Stimulated activated CD8-positive, alpha-beta memory T cell treated with anti-CD3 and anti-CD28 coated beads, Interleukin-4, amount 100 ng/mL, for 4 hours (primary cell): ENCODE measurements at places on chromosomes 3 and 15.

DNA sequence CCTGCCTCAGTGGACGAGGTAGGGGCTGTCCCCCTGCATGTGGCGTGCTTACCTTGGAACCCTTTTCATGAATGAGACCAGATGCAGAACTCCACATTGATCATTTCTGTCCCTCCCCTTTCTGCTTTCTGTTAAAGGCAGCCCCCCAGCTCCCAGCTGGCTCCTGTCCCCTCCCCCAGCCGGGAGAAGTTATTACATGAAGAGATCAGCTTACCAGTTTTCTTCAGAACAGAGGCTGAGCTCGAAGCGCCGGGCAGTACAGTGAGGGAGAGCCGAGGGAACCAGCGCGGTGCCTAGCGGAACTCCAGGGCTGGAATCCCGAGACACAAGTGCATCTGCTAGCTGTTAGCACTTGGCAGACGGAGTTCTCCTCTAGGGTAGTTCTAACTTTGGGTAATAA lies 263.3 kb upstream of the NR2E3 start:
- no peak for DNase-seq

GRCh38 chr3:186492385-186492984 lies 51.7 kb downstream of the CRYGS start:
- no peak for DNase-seq

- no peak for DNase-seq
These were observed 194.0 kb downstream of the ITPR1 start for GRCh38 chr3:4687167-4687566.

DNA sequence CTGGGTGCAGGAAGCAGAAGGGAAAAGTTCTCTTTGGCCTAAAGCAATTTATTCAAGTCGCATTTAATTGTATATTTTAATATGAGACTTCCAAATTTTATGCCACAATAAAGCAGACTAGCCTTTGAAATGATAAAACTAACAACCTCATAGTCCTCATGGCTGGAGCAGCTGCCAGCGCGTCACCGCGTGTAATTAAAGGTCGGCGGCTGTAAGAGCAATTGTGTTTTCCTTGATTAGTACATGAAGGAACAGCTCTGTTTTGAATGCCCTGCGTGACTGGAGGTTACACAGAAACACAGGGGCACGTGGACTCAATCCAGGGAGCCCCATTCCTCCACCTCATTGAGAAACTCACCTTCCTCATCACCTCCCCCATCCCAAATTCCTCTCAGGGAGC lies 10.1 kb upstream of the LRRC15 start:
- DNase-seq = no peak

DNA sequence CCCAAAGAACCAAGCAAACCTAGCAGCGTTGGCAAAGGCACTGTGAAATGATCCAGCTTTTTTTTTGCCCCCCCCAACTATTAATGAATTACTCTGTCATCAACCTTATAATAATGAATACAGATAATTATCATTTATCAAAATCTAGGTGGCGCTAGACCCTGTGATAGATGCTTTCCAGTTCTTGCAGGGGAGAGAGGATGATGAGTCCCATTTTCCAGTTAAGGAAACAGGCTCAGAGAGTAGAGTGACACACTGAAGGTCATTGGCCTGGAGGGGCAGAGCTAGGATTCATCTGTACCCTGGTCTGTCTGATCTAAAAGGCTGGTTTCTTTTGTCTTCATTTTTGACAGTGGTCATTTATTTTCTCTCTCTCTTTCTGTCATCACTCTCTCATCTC lies 5.0 kb downstream of the ACOX2 start:
- DNase-seq = no peak

GRCh38 chr3:156693166-156693565 lies 18.8 kb downstream of the TIPARP start:
- no peak for DNase-seq

- no peak for DNase-seq
These were observed 55.6 kb upstream of the CGNL1 start for GRCh38 chr15:57320631-57321220.

- DNase-seq = no peak
These were observed 55.3 kb downstream of the FAM43A start for GRCh38 chr3:194740859-194741491.

DNA sequence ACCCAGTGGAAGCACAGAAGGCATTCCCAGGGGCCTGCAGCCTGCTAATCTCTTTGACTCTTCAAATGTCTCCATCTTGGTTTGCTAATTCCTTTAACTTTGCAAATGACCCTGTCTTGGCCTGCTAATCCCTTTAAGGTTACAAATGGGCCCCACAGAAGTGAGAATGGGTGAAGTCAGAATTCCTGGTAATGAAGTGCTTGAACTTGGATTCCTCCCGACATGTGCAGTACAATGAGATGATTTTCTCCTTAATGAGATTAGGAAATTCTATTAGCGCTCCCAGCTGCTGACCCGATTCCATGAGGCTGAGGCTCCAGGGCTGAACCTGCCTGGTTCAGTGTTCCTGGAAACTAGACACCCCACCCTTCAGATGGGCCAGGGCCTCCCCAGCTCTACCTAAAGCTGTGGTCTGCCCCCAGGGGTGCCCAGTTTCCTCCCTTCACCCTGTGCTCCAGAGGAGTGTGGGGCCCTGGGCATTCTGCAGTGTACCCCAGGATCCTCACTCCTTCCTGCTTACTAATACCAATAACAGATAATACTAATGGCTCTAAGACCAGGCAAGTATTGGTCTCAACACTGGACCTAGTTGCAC lies 47.4 kb downstream of the SCN5A start:
- no peak for DNase-seq

DNA sequence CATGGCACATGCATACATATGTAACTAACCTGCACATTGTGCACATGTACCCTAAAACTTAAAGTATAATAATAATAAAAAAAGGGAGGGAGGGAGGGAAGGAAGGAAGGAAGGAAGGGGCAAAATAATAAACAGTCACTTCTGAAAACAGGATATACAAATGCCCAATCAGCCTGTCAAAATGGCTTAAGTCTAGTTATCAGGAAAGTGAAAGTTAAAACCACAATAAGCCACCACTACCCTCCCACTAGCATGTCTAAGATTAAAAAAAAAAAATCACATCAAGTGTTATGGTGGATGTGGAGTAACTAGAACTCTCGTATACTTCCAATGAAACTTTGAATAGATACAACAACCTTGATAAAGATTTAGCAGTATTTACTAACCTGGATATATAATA lies 145.6 kb upstream of the GMNC start:
- DNase-seq = no peak

- no peak for DNase-seq
These were observed 471.8 kb downstream of the MFSD1 start for GRCh38 chr3:159273608-159274007.

- no peak for DNase-seq
These were observed 35.2 kb downstream of the ZNF710 start for GRCh38 chr15:90036343-90036742.

DNA sequence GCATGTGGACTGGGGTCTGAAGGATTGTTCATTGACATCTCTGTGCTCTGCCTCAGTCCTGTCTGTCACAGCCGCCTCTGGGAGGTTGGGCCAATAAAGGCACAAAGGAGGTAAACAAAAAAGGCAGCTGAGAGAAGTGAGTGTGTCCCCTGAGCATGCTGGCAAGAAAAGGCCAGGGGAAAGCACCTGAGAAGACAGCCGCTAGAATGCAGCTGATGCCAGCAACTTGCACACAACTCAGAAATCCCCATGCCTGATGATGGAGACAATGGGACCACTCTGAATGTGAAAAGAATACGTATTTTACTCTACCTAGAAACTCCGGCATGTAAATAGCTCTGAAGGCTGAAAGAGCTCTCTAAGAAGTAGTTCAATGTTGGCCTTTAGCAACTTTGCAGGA lies 118.7 kb downstream of the KCNH8 start:
- DNase-seq = no peak

- DNase-seq = no peak
These were observed 8.9 kb downstream of the SMARCC1 start for GRCh38 chr3:47772788-47773187.

DNA sequence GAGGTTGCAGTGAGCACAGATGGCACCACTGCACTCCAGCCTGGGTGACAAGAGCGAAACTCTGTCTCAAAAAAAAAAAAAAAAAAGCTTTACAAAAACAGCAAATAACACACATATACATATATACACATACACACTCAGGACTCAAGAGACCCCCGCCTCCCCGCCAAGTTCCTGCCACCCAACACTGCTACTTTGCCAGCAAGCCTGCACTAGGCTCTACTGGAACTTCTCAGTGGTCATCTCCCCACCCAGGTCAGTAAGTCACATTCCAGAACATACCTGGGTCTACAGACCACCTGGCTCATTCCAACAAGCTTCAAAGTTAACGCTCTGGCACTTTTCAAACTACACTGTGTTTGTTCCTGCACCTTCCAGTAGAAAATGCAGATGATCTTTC lies 62.3 kb downstream of the SENP2 start:
- DNase-seq = no peak

DNA sequence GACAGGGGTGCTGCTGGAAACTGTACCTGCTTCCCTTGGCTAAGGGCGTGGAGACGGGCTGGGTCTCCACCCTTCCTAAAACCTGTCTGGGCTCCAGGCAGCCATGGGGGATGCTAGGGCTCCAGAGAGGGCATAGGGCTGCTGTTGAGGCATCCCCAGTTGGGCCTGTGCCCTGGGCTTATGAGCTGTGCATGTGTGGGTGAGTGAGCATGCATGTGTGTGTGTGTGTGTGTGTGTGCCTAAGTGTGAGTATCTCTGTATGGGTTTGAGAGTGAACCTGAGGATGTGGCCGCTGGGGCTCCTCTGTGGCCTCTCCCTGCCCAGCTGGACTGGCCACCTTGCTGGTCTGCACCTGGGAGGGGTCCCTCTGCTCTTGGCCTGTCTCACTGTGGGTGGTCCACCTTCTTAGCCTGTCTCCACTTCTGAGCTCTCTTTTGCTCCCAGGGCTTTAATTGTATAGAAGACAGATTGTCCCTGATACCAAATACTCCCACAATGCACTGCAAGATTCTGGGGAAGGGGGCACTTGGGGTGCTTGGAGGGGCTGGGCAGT lies 11.9 kb upstream of the TMEM115 start:
- no peak for DNase-seq

DNA sequence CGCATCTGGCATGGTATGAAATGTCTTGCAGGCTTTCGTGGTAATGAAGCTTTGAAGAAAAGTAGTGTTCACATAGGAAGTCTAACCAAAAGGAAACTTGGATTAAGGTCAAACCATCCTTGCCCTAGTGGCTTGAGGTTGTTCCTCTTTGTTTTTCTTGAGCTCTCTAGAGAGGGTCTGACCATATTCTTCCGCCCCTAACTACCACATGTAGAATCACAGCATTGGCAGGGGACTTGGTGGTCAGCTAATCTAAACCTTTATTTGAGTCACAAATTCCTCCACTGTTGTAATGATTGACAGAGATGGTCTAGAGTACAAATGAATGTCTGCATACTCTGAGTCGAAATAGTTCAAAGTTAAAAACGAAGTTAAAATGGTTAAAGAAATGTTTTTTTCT lies 39.1 kb upstream of the PHLDB2 start:
- no peak for DNase-seq

- DNase-seq = no peak
These were observed 1308.2 kb upstream of the EPHA6 start for GRCh38 chr3:95506174-95506573.

DNA sequence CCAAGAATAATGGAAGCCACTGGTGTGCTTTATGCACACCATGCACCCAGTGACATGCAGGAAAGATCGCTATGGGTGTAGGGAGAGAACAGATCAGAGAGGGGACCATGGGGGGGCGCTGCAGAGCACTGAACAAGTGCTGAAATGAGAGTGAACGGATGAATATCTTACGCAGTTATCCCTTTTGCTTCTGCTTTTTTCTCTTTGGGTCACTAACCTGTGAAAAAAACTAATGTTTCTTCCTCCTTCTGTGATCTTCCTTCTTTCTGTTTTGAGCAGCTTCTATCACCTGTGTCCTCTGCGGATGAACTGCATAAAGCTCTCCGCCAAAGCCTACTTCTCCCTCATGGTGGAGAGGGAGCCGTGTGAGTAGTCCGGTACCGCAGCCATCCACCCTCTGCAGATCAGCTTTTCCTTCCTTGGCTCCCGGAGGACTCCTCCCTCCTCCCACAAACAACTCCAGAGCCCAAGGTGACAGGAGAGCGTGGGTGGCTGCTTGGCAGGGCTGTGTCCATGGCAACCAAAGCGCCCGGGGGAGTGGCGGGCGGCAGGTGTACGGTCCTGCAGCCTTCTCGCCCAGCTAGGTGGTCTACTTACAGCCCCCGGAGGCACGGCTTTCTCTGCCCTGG lies 106.2 kb downstream of the DGKG start:
- DNase-seq = no peak

GRCh38 chr3:56785499-56785898 lies 16.2 kb downstream of the ARHGEF3 start:
- no peak for DNase-seq
